ENCODE measurements at places on chromosomes 4 and X. TPM values are rescaled to one million over a fixed set of nuclear protein-coding genes. Genes with fewer than 3 reads are reported as not detected.

- DNase-seq = no peak
These were observed 62.7 kb downstream of the MAML3 start for GRCh38 chr4:140091305-140091704.

- no peak for DNase-seq
These were observed 77.6 kb downstream of the AFF1 start for GRCh38 chr4:87012265-87012953.

- DNase-seq = no peak
These were observed 255.6 kb upstream of the UGT8 start for GRCh38 chr4:114343015-114343414.

DNA sequence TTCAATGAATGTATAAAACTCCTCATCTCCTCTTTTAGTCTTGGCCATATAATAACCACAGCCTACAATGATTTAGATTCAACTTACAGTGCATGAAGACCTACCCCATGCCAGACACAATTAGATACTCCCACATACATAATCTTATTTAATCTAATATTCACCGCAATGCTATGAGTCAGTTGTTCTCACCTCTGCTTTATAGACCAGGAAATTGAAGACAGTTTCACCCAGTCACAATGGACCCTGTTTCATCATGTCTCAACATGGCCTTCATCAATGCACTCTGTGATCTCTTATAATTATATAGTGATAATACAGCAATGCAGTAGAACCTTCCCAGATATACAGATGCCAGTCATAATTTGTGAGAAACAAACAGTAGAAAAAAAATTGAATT, 148.6 kb downstream of the PARM1 start:
- no peak for DNase-seq

GRCh38 chr4:10664408-10664807, 20.2 kb downstream of the CLNK start:
- no peak for DNase-seq

- peak; percentile 80 for DNase-seq
These were observed 73.1 kb downstream of the QRFPR start for GRCh38 chr4:121307445-121308327.

GRCh38 chr4:31089815-31090214, 369.6 kb downstream of the PCDH7 start:
- no peak for DNase-seq

- DNase-seq = peak; percentile 45
These were observed 8.9 kb upstream of the NAP1L5 start for GRCh38 chr4:88706574-88706973.

GRCh38 chrX:12947545-12948235, 27.2 kb upstream of the TMSB4X start:
- DNase-seq = no peak

DNA sequence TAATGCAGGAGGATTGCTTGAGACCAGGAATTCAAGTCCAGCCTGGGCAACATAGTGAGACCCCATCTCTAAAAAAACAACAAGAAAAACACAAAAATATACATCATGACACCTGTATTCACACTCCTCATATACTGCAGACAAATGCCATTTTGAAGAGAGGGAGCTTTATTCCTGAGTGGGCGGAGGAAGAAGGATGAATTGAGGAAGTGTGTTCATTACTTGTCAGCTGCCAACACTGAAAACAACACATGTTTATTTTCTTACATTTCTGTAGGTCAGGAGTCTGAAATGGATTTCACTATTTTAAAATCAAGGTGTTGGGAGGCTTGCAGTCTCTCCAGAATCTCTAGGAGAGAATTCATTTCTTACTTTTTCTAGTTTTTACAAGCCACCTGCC, 47.2 kb upstream of the CD99 start:
- DNase-seq = no peak

DNA sequence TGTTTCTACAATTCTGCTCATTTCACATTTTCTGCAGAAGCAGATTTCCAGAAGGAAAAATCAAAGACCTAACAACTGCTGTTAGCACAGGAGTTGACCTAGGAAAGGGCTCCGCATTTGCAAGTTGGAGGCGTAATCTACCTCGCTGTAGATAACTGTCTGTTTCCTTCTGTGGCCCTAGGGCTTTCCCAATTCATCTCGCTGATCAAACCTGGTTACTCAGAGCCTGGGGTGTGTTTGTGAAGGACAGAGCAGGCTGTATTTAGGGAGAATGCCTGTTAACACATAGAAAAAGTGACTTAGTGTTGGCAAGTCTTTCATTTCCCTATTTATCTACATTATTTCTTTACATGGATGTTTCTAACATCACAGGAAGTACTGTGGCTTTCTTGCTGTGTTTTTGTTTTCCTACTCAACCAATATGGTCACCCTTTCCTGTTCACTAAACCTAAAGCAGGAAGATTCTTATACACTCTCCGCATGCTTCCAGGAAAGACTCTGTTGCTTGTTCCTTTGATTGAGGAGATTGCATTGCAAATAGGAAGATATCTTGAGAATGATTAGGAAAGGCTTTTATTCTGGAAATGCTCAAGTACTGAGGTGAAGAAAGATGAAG, 40.5 kb downstream of the AGA start:
- DNase-seq = no peak

DNA sequence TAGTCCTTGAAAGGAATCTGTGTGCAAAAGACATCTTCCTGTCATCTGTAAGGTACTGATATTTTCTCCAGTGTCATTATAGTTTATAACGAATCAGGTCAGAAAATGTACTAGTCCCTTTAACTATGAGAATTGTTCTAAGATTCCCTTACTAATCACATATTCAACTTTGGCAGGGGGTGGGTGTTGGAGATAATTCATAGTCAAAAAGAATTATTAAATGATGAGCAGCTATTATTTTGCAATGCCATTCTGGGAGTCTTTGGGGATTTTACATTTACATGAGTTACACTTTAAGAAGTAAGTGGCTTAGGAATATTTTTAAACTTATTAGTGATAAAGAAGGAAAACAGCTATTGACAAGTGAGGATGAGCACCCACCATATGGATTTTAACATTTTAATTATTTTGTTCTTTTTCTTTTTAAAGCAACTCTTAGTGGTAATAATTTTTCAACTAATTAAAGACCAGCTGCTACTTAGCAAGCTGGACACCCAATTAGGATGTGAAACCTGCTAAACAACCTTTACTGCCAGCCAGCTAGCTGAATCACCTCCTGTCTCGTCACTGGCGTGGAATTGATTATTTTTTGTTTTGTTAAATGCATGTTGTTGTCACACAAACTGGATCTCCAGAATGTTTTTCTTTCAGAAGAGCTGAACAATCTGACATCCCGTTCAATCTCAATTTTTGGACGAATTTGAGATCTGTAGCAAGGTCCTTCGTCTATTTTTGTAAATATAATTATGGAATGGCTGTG, 219.2 kb downstream of the ARAP2 start:
- DNase-seq = no peak

DNA sequence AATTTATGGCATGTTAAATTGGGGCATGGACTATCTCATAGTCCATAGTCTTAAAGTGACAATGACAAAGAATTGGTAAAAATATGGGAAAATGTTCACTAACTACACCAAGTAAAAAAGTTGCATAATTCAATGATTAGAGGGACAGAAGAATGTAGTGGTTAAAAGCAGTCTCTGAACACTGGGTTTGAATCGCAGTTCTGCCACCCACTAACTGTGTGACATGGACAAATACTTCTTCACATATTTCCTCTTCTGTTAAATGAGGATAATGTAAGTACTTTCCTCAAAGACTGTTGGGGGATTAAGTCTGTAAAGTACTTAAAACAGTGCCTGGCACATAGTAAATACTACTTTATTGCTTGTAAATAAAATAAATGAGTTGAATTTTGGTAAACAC, 15.3 kb downstream of the COQ2 start:
- no peak for DNase-seq

SPON2 gene
- 9.0 TPM for total RNA-seq

ETDB gene
- total RNA-seq = not detected

SPP1 gene
- 1.1 TPM for total RNA-seq

CFAP99 gene
- not detected for total RNA-seq

SPATA4 gene
- total RNA-seq = 0.09 TPM

RRH gene
- not detected for total RNA-seq
